ENCODE measurements at places on chromosomes 2 and 18.

DNA sequence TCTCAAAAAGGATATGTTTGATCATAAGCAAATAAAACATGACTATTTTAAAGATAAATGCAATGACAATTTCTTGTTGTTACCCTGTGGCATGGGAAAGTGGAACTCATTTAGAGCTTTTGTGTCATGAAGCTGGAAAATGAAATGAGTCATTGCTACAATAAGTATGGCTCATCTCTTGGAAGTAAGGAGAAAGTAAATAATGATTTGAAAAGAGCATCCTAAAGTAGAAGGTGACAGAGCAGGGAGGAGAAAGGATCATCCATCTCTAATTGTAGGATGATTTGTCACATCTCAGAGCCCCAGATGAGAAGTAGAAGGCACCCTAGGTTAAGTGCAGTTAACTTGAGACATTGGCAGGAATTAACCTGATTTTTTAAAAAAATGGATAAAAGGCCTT is 200.5 kb downstream of the CPS1 start:
- no peak for DNase-seq

GRCh38 chr2:65349863-65350262 is 82.5 kb downstream of the SPRED2 start:
- no peak for DNase-seq

DNA sequence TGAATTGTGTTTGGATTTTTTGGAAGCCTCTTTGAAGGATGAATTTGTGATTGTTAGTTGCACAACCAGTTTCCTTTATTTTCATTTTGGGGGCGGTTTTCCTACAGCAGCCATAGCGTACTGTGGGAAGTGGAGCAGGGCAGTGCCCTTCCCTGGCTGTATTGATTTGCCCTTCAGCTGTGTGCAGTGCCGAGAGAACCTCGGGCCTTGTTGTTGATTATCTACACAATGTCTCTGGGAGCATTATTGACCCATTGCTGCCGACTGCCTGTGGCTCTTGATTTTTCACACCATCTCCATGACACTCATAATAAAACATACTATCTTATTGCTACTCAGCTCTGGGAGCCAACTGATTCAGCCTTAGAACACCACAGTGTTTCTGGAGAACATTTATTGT is 162.2 kb upstream of the BOD1L2 start:
- DNase-seq: no peak

GRCh38 chr18:77093067-77093430 is 39.5 kb downstream of the MBP start:
- DNase-seq: no peak

DNA sequence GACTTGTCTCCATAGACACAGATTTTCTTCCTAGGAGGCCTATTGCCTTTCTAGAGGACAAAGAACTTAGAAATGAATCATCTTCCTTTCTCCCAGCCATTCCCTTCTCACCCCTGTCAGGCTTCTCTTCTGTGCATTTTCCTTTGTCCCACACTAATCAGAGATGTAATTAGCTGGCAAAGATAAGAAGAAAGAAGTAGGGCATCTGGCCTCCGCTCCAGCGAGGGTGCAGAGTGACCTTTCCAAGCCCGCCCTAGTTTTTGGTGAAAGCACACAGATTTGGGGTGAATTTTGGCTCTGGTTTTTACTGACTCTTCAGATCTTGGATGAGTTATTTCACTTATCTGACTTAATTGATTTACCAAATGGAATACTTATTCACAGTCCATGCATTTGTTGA is 626.5 kb downstream of the ZEB2 start:
- DNase-seq: no peak

GRCh38 chr18:21741562-21742314 is 1.1 kb downstream of the MIB1 start:
- peak; percentile 13 for DNase-seq

DNA sequence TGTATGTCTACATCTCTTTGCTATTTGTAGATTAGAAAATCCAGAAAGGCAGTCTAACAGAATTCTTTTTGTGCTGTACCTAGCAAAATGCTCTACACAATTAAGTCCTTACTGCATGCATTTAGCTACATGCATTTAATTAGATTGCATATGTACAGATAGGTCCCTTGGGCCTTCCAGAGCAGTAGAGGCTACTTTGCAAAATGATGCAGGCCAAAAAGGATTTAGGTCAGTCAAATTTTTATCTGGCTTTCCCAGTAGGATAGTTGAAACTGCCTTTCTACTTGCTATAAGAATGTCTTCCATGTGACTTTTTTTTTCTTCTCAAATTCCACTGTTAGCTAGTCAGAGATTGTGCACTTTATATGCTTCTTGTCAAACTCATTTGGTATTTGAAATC is 19.3 kb downstream of the GALNT13 start:
- no peak for DNase-seq

- DNase-seq: no peak
These were observed 65.6 kb downstream of the SH3RF3 start for GRCh38 chr2:109194620-109194937.

GRCh38 chr2:20930928-20931327 is 108.0 kb upstream of the LDAH start:
- no peak for DNase-seq

GRCh38 chr2:13001408-13001807 is 284.7 kb downstream of the TRIB2 start:
- DNase-seq: no peak

GRCh38 chr2:134421556-134422328 is 167.9 kb downstream of the MGAT5 start:
- no peak for DNase-seq

- no peak for DNase-seq
These were observed 208.9 kb downstream of the ASB1 start for GRCh38 chr2:238635647-238636051.

DNA sequence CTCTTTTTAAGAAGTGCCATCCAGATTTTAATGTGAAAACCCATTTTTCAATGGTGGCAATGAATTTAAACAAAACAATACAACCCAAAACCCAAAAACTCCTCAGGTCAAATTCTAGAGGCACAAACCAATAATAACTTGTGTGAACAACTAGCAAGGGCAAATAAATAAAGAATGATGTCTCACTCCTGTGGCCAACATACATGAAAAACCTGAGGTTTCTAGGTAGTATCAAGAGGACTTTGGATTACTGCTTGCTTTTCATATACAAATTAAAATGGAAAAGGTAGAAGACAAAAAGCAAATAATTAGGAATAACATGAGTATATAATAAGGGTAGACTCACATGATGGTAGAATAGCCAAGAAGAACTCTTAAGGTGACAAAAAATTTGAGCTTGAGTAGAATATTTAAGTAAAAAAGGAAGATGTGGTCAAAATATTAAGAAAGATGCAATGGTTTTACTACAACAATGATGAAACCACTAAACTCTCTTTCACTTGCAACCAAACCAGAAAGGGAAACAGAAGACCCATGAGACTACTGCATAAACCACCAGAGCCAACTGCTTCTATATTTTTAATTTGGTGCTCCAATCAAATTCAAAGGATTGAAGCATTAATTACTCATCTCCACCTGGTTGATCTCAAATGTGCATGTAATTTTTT is 53.5 kb downstream of the DARS1 start:
- DNase-seq: no peak

GRCh38 chr2:10223932-10224720 is 78.6 kb upstream of the HPCAL1 start:
- DNase-seq: no peak

DNA sequence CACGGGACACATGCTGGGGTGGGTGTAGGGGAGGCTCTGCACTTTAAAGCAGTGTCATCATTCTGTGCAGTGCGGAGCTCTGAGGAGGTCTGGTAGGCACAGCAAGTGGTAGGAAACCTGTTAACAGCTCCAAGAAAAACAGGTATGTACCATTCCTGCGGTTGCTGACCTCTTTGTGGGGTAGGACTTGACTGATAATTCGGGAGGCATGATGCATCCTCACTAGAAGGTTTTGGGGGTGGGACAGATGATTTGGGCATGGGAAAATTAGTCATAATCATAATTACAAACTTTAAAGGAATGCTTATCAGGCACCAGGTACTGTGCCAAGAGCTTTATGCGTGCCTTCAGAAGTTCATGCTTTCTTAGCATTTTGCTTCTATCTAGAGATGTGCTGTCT is 9.7 kb downstream of the DOK1 start:
- no peak for DNase-seq

DNA sequence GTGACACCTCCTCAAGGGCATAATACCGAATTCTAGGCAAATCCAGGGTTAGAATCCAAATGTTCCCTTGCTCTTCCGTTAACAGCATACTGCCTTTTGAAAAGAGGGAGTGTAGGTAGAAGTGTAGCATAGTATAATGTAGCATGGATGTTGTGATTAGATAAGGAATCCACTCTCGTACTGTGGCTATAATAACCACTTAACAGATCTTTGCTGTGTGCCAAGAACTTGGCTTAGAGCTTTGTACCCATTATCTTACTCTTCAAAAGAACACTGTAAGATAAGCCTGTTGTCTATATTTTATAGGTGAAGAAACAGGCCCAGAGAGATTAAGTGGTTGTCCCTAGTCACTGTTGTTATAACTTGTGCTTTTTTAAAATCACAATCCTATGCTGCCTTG is 24.2 kb downstream of the WDR75 start:
- no peak for DNase-seq

All from activated CD4-positive, alpha-beta T cell treated with anti-CD3 and anti-CD28 coated beads, Interleukin-2, amount 10 ng/mL, durations not matched to agents 7 days and 5 days (primary cell).